Activated T-cell treated with anti-CD3 and anti-CD28 coated beads, Interleukin-2, amount 50 U/mL, for 1 hour (primary cell): ENCODE measurements at places on chromosomes 7 and 10.

- no peak for DNase-seq
Measured at GRCh38 chr7:83478616-83479015, 170.3 kb downstream of the SEMA3E start.

- DNase-seq, result no peak
Measured at GRCh38 chr7:8284606-8285005, 22.6 kb upstream of the ICA1 start.

DNA sequence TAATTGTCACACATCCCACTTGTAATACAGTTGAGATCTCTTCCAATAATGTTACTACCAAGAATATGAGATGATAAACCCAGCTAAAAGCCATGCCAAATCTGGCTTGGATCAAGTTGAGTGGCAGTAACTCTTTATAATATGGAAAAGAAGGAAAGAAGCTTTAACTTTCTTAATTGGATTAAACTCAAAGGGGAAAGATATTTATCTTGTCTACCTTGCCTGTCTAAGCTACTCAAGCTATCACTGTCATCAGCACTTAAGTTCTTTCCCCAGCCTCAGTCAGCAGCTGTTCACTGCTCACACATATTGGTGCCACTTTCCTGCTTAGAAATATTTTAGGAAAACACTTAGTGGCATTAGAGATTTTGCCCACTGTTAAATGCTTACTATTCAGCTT lies 350.7 kb downstream of the IPMK start:
- no peak for DNase-seq

DNA sequence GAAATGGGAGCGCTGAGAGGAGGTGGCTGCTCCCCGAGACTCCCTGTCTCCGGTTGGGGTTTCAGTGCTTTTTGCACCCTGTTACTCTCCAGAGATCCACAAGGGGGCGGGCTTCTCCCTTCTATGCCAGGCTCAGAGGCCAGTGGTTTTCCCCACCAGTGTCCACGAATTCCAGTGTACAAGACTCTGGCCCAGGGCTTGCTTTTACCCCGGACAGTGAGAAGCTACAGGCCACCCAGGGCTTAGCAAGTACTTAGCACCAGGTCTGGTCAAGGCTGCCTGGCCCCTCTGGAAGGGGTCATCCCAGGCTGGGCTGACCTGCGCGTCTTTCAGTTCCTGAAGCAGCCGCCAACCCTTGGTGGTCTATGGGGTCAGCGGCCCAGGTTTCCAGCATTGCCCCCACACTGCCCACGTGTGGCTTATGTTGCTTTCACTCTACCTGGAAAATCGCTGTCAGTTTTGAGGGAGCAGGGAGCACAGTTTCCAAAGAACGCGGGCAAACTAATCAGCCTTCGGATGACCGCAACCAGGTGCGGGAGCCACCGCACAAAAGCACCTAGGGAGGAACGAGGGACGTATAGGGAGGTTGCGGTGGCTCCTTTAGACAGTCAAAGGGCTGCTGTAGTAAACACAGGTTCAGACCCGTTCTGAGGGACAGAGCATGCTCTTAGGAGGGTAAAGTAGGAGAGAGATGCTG lies 6.8 kb downstream of the CYP26A1 start:
- peak; percentile 53 for DNase-seq

GRCh38 chr7:158246960-158247673 lies 340.5 kb downstream of the PTPRN2 start:
- DNase-seq, result no peak

GRCh38 chr10:78924319-78925003 lies 144.3 kb upstream of the ZMIZ1 start:
- DNase-seq, result no peak

- DNase-seq, result no peak
Measured at GRCh38 chr10:1297566-1298301, 241.5 kb downstream of the WDR37 start.

DNA sequence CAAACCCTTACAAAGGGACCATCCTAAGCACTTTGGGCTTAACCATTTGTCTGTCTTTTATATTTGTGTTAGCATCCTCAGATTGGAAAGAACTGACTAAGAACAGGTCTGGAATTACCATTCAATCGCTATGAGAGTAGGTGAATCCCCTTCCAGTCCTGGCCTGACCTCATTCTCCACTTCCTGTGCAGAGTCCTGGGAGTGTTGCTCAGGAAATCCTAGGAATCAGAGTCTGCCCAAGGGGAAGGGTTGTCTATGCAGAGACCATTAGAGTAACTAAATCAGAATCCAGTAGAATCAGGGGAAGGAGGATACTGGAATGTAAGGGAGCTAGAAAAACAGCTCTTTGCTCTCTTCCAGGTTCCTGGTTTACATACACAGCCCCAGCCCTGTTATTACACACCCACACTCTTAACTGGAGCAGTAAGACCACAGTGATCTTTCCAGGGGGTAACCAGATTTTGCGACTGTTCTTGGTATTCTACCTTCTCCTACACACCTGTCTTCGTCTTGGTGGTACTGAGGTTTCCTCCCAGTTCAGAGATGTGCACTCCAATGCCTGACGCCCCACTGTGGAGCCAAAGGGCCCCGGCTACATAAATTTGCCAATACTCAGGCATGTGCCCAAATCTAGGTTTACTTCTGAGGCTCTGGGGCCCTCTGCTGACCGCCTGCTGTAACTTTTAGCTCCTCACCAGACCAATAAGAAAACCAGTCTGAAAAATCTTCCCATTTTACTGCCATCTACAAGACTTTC lies 103.7 kb downstream of the RNF216 start:
- peak; percentile 53 for DNase-seq

DNA sequence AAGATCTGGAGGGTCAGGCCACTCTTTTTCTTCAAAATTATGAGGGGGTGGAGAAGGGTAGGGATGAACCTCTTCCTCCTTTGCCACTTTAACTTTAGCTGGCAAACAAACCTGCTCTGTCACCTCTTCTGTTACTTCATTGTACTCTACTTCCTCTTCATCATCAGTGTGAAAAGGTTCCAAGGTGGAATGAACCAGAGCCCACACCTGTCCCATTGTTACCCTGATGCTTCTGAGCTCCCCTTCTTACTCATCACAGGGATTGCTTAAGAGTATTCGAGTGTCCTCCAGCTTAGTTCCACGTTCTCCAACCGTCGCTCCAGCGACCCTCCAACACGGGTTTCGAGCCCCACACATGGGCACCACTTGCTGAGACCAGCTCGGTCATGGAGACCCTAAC lies 5.2 kb downstream of the MRPS24 start:
- no peak for DNase-seq

- DNase-seq, result no peak
Measured at GRCh38 chr7:67387851-67388250, 391.2 kb downstream of the TYW1 start.

- DNase-seq, result no peak
Measured at GRCh38 chr7:135714534-135715009, 13.4 kb downstream of the SLC13A4 start.

GRCh38 chr10:97188261-97188711 lies 2.5 kb upstream of the SLIT1 start:
- DNase-seq, result no peak

GRCh38 chr7:49885593-49886285 lies 112.3 kb downstream of the VWC2 start:
- DNase-seq, result no peak

DNA sequence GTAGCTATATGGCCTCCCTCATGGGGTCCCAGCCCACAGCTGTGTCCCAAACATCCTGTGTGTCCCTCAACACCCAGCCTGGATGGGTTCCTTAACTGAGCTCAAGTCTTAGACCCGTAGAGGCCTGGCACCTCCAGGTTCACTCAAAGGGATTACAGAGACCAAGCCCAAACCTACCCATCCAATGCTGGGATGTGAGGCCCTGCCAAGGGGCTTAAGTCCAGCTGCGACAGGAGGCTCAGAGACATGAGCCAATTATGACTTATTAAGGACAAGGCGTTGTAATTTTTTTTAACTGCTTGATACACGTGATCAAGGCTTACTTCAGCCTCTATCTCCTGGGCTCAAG lies 105.6 kb upstream of the RET start:
- no peak for DNase-seq

DNA sequence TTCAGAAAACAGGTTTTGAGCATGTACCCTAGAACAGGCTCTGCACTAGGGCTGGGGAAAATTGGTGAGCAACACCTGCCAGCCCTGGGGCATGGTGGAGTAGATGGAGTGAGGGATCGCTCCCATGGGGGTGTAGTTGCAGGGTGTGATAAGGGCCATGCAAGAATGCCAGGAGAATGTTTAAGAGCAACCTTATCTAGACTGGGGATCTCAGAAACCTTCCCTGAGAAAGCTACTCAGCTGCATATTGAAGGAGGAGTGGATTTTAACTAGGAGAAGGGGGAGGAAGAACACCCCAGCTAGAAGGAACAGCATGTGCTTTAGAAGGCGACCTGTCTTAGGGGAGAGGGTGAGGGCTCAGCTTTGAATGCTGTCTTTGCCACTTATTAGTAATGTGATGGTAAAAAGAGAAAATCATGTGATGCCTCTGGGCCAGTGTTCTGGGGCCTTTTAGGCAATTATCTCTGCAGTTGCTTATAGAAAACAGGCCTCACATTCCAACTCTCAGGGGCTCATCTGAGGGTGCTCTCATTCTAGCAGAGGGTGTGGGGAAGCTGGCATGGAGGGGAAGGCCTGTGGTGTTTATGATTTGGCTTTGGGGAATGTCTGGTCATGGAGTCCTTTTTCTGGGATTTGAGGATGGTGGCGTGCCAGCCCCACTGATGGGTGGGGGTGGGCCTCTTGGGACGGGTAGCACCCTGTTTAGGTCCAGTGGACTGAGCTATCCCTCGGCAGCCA lies 225.4 kb downstream of the BMPER start:
- DNase-seq, result no peak

DNA sequence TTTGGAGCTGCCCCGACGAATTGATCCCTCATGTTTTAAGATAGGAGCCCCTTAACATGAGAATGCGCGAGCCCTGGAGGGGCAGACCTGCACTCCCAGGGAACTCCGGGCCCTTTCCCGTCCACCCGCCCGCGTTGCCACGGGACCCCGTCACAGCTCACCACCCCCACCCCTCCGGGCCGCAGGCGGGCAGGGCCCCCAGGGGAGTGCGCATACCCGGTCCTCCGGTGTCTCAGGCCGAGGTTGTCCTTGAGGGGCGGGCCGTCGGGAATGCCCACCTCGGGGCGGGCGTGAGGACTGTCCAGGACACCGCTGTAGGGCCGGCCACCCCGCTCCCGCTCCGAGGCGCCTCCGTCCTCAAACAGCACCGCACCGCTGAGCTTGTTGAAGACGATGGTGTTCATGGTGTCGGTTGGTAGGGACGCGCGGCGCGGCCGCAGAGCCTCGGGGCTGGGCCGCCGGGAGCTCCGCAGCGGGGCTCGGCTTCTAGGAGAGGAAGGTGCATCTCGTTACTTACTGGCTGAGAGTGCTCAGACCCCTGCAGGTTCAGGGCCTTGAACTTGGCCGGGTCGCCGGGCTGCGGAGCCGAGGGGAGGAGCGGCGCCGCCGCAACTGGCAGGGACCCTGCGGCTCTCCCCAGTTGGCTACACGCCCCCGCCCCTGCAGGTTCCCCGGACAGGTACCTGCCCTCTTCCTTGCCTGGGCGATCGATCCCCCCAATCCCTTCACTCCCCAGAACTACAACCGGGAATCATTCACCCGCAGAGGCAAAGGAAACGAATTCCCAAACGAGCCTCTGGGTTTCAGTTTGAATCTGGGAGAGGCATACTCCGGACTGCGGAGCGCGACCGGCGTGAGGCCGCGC lies 2.4 kb downstream of the MKX start:
- peak; percentile 60 for DNase-seq

DNA sequence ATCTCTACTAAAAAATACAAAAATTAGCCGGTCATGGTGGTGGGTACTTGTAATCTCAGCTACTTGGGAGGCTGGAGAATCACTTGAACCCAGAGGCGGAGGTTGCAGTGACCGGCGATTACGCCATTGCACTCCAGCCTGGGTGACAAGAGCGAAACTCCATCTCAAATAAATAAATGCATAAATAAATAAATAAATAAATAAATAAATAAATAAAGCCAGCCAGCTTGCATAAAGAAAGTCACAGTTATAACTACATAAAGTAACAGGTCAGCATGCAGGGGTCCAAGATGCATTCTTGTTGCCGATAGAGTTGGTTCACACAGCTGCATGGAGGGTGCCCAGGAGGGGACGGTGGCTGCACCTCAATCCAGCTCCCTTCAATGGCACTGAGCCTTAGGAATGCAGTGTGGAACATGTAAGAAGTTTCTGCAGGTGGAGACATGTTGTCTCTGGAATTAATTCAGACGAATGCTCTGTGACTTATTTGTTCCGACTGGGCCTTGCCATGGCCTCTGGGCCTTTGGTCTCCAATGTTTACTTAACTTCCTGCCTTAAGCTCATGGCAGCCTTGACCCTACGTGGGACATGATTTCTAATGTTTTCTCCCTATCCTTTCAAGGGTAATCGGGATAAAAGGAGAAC lies 159.6 kb upstream of the PRKCQ start:
- no peak for DNase-seq

DNA sequence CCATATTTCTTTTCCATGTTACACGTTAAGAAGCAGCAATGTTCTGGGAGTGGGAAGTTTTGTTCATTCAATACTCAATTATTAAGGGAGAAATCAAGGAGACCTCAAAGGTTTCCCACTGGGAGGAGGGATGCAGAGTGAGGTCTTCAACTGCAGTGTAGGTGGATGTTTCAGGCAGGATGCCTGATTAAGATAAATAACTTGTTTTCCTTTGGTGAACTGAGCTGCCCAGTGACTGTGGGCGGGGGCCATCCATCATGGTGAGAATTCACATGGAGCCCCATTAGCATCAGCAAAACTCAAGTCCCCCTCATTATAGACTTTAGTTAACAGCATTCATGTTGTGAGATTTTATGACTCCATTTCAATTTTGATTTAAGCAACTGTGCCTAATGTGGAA lies 121.1 kb downstream of the PLPP4 start:
- DNase-seq, result no peak

- DNase-seq, result no peak
Measured at GRCh38 chr7:139614886-139615285, 91.4 kb downstream of the CLEC2L start.

DNA sequence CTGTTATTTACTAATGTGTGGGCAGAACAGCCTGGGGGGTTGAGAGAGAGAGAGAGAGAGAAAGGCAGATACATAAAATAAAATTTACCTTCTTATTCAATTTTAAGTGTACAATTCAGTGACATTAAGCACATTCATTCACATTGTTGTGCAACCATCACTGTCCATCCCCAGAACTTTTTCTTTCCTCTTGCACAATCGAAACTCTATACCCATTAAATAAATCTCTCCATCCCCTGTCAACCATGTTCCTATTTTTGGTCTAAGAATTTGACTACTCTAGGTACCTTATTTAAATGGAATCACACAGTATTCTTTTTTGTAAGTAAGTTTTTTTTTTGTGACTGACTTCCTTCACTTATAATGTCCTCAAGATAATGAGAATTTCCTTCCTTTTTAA lies 181.6 kb downstream of the SND1 start:
- DNase-seq, result no peak

GRCh38 chr10:110845756-110846620 lies 25.7 kb upstream of the PDCD4 start:
- no peak for DNase-seq
